ENCODE measurements at places on chromosomes 2 and 18. TPM values are rescaled to one million over a fixed set of nuclear protein-coding genes. Genes with fewer than 3 reads are reported as not detected.

Gene ST8SIA3
- total RNA-seq = 17.3 TPM

Gene ASB18
- total RNA-seq = not detected

DNA sequence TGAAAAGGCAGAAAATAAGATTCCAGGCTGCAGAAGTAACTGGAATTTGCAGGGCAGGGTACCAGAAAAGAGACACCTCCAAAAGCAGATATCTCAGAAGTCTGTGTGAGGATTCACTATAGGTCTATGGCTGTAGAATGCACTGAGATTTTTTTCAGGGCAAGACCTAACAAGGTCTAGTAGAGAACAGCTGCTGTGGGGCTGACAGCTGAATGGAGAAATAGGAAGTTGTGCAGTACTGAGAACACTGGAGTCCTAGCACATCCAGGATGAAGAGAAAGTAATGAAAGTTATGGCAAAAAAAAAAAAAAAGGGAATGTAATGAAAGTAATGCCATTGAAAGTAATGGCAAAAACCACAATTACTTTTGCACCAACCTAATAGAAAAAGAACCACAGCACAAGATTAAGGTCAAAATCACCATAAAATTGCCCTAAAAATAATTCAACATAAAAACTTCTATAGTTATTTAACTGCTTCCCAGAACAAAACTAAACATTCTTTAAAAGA is 57.3 kb downstream of the CPO start:
- H3K27ac ChIP-seq = no peak overlapping the region
- H3K4me3 ChIP-seq = no peak overlapping the region
- H3K4me1 ChIP-seq = no peaks in the 10 kb centered on the region
- no peaks in the 10 kb centered on the region for H3K36me3 ChIP-seq

DNA sequence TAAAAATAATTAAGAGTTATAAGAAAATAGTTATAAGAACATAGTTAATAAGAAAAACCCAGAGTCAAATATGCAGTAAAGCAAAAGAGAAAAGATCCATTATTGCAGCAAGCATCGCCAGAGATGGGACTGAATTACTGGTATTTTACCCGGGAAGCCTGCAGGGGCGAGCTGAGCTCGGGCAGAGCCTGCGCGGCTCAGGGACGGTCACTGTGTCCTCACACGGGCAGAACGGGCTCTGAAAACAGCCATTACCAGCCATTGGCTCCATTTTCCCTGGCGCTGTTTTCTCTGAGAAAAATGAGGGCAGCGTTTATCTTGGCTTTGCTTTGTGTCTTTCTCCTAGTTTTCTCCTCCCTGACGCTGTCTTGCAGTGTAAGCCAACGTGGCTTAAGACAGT is 95.3 kb upstream of the ALKAL2 start:
- no peaks in the 10 kb centered on the region for H3K4me1 ChIP-seq
- H3K36me3 ChIP-seq = no peaks in the 10 kb centered on the region
- no peak overlapping the region for H3K4me3 ChIP-seq
- H3K27ac ChIP-seq = no peak overlapping the region
- no peak for DNase-seq

- no peaks in the 10 kb centered on the region for H3K4me1 ChIP-seq
- DNase-seq = no peak
- no peak overlapping the region for H3K4me3 ChIP-seq
- H3K36me3 ChIP-seq = no peaks in the 10 kb centered on the region
- no peaks in the 10 kb centered on the region for H3K27me3 ChIP-seq
- H3K27ac ChIP-seq = no peak overlapping the region
Measured at GRCh38 chr2:70381235-70381634, 79.4 kb upstream of the FAM136A start.

GRCh38 chr2:161824226-161824625 is 200.0 kb downstream of the SLC4A10 start:
- no peaks in the 10 kb centered on the region for H3K36me3 ChIP-seq
- no peaks in the 10 kb centered on the region for H3K27me3 ChIP-seq
- no peak overlapping the region for H3K4me3 ChIP-seq
- no peaks in the 10 kb centered on the region for H3K4me1 ChIP-seq
- no peak overlapping the region for H3K27ac ChIP-seq

DNA sequence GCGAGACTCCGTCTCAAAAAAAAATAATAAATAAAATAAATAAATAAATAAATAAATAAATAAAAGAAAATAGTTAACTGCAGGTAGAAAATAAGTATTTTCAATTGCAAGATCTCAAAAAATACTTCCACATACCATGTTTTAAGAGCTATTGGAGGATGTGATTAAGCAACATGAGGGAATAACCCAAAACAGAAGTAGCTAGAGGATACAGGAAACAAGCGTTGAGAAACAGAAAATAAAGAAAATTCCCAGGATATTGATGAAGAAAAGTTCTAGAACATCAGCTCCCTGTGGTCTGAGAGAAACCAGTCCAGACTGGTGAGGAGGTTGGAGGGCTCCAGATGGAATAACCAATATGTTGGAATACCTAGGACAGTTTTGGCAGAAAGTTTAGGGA is 57.3 kb upstream of the RND3 start:
- no peaks in the 10 kb centered on the region for H3K4me1 ChIP-seq
- no peak overlapping the region for H3K27ac ChIP-seq
- no peaks in the 10 kb centered on the region for H3K36me3 ChIP-seq
- no peak for DNase-seq
- no peak overlapping the region for H3K4me3 ChIP-seq

GRCh38 chr2:208608122-208608835 is 201.7 kb downstream of the PTH2R start:
- H3K4me1 ChIP-seq = no peaks in the 10 kb centered on the region
- no peak for DNase-seq
- no peak overlapping the region for H3K4me3 ChIP-seq
- H3K36me3 ChIP-seq = no peaks in the 10 kb centered on the region
- H3K27ac ChIP-seq = no peak overlapping the region
- H3K27me3 ChIP-seq = no peaks in the 10 kb centered on the region

DNA sequence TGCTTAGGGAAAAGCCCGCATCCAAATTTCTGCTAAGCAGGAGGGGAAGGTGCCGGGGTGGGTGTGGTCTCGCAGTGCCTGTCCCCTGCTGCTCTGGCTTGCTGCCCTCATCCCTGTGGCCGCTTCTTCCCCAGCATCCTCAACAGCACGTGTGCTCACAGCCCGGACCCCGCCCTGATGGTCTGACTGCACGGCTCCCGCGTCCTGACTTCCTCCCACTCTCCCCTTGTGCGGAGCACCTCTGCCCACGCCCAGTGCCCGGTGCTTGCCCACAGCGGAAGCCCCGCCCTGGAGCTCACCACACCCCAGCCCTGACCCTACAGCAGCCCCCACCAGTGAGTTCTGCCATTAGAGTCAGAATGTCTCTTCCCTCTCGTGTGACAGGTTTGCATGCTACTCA is 277.9 kb downstream of the NDUFA10 start:
- H3K36me3 ChIP-seq = no peaks in the 10 kb centered on the region
- H3K27ac ChIP-seq = no peak overlapping the region
- DNase-seq = no peak
- no peak overlapping the region for H3K4me3 ChIP-seq
- H3K27me3 ChIP-seq = no peaks in the 10 kb centered on the region

Data from pancreas (tissue), 10 donors.